ENCODE measurements at places on chromosomes 5 and 9.

DNA sequence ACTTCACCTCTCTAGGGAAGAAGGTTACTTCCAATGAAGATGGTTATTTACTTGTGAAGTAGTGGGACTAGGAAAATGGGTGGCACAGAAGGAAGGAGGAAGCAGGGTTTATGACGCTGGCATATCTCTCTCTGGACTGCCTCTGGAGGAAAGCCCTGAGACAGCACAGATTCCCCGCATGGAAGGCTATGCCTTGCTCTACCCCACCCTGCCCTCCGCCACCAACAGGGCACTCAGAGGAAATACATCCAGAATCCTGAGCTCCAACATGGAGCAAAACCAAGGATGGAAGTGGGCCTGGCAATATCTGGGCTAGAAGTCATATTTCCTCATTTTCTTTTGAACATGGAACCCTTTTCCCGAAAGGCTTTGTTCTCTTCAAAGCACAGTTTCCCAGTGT is 346.9 kb downstream of the ZSWIM6 start:
- DNase-seq, result no peak

GRCh38 chr9:118384531-118385100 is 680.4 kb downstream of the TLR4 start:
- DNase-seq, result no peak

GRCh38 chr5:129905473-129906176 is 1.4 kb downstream of the CHSY3 start:
- DNase-seq, result no peak

GRCh38 chr9:7456377-7456776 is 343.2 kb downstream of the DMAC1 start:
- no peak for DNase-seq

DNA sequence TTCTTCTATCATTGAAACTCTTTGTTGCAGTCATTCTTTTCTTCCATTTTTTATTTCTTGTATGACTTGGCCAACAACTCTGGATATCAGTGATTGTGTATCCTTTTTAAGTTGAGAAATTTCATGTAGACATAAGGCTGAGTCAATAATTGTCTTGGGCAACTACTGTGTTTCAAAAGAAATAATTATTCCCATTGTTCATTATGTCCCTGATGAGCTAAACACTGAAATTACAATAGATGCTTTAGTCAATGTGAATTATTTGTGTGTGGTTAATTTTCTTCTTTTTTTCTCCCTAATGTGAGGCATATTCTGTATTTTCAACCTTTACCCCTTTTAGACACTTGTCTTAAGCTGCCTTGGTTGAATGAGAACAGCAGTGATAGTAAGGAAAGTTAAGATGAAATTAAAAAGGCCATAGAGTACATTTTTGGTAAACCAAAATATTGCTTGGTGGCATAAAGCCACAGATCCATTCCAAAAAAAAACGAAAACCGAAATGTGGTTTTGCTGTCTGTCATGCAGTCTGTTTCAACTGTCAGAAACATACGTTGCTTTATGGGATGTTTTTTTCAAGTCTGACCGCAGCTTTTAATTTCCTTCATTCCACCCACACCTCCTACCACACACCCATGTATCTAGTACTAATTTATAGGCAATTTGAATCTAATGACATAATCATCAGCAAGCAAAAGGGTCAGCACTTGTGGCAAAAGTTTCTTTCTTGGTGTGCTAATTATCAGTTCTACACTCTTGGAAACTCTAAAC is 21.1 kb downstream of the TLE4 start:
- DNase-seq, result no peak

DNA sequence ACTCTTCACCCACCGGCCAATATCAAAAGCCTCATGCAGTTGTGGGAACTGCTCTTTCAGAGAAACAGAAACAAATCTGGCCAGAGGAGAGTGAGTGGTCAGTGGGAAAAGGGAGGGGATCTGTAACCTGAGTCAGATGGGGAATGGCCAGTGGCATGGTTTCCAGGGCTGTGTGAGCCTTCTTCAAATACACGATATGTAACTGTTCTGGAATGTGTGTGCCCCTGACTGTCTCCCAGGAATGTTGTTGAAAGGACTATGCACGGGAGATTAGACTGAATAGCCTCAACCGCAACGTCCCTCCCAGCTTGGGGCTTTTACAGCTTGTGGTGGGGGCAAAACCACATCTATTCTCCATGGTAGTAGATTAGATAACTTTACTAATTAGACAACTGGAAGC is 60.8 kb downstream of the SH3TC2 start:
- DNase-seq, result no peak

- no peak for DNase-seq
Measured at GRCh38 chr9:107007402-107007801, 144.4 kb downstream of the ZNF462 start.

- no peak for DNase-seq
Measured at GRCh38 chr5:178826216-178826615, 33.5 kb upstream of the ZNF354B start.

- no peak for DNase-seq
Measured at GRCh38 chr9:20087481-20087880, 298.6 kb upstream of the SLC24A2 start.

- DNase-seq, result no peak
Measured at GRCh38 chr5:64519263-64519662, 13.4 kb downstream of the RGS7BP start.

GRCh38 chr9:21525174-21525573 is 43.1 kb upstream of the IFNE start:
- DNase-seq, result no peak

GRCh38 chr9:80946496-80947170 is 742.7 kb downstream of the TLE1 start:
- no peak for DNase-seq

GRCh38 chr5:135393691-135394090 is 5.3 kb downstream of the MACROH2A1 start:
- DNase-seq, result no peak

DNA sequence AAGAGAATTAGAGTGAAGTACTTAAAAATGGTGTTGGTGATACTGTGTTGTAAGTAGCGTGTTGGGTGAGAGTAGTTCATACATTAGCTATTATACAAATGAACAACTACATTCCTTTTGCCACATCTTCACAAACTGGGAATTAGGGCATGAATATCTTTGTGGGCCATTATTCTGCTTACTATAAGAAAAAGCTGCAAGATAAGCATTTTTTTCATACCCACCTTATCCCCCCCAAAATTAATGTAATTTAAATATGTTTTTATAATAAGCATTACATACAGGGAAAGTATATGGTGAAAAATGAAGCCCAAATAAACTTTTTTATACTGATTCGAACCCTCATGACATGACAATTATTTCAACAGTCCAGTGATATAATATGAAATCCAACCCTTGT is 69.5 kb downstream of the FAM81B start:
- no peak for DNase-seq

DNA sequence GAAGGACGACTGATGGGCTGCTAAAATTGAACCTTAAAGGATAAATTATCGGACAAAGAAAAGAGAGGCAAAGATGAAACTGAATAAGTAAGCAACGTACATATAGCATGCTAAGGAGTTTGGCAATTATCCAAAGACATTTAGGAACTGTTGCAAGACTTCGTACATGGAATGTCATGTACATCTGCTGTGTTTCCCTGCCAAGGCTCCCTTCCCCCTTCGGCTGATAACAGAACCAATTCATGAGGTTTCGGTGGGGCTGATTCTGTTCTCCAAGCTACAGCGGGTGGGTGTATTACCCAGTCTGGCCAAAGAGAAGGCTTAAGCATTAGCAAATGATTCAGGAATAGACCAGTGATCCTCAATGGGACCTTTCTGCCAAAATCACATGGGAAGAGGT is 190.9 kb upstream of the FREM1 start:
- no peak for DNase-seq

GRCh38 chr9:78614892-78615291 is 318.0 kb downstream of the PSAT1 start:
- DNase-seq, result no peak

- no peak for DNase-seq
Measured at GRCh38 chr5:17619354-17619753, 9.2 kb downstream of the TAF11L12 start.

- DNase-seq, result no peak
Measured at GRCh38 chr5:77133061-77133758, 46.1 kb upstream of the ZBED3 start.

GRCh38 chr5:37715361-37715760 is 124.5 kb downstream of the GDNF start:
- DNase-seq, result no peak

DNA sequence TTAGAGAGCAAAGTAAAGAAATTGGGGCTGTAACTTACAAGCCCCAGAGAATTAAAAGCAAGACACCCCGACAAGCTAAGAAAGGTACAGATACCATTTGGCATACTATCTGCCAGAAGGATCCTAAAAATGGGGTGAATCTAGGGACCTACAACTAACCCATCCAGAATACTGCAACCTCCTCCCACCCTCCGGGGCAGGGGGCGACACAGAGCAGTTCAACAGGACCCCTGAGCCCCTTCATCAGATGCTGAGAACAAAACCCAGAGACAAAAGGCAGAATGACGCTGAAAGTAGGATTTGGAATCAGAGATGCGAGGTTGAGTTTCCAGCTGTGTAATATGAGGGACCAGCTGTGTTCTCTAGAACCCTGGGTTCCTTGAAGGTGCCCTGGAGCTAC is 71.2 kb downstream of the EPB41L4B start:
- no peak for DNase-seq

GRCh38 chr5:82054004-82054710 is 82.3 kb downstream of the ATG10 start:
- no peak for DNase-seq

DNA sequence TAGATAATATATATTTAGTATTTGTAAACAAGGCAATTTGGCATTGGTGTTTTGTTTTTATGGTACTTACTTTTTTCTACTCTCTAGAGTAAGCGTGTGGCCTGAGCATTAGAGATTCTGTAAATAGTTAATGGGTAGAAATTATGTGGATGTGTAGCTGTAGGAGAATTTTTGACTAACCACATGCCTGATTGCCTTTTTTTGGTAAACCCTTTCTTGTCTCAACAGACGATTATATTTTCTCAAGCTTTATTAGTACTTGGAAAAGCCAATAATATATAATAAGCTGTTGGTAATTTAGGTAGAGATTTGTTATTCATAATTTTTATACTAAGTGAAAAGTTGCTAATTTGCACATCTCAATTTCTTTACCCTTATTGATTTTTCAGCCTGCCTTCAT is 76.8 kb downstream of the FCHO2 start:
- DNase-seq, result no peak

- DNase-seq, result no peak
Measured at GRCh38 chr5:133232435-133232834, 180.6 kb downstream of the HSPA4 start.

DNA sequence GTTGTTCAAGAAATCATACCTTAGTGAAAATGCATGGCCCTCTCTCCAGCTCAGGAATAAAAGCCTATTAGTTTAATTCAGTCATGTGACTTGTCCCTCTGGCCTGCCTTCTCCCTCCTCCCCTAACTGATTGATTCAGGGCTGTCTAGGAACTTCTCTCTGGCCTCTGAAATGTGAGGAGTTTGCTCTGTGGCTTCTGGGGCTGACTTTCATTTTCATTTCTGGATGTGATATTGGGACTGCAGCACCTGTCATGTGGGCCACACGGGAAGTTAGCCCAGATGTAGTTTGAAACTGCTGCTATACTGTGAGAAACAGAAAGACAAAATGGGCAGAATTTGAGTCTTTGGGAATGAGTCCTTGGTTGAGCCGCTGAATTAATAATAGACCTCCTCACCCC is 44.8 kb downstream of the PARP8 start:
- no peak for DNase-seq

Measured in activated CD8-positive, alpha-beta memory T cell treated with anti-CD3 and anti-CD28 coated beads for 4 hours (primary cell).